Left ventricle myocardium superior (tissue), 1 donor: ENCODE measurements at places on chromosomes 5 and 9.

- DNase-seq = peak; percentile 51
Observed at GRCh38 chr9:69421908-69422801, 97.1 kb downstream of the ENTREP1 start.

- no peak for DNase-seq
Observed at GRCh38 chr5:56440871-56441740, 208.0 kb upstream of the ANKRD55 start.

- DNase-seq = no peak
Observed at GRCh38 chr5:116088062-116088461, 3.2 kb downstream of the COMMD10 start.

- DNase-seq = no peak
Observed at GRCh38 chr5:174829511-174829864, 105.1 kb downstream of the MSX2 start.

GRCh38 chr5:16061163-16061562 lies 118.4 kb downstream of the MARCHF11 start:
- no peak for DNase-seq

- no peak for DNase-seq
Observed at GRCh38 chr5:132013006-132013689, 1.7 kb upstream of the ACSL6 start.

- DNase-seq = no peak
Observed at GRCh38 chr5:139851558-139851957, 56.0 kb downstream of the PSD2 start.

- no peak for DNase-seq
Observed at GRCh38 chr9:8605096-8605495, 805.5 kb upstream of the DMAC1 start.

DNA sequence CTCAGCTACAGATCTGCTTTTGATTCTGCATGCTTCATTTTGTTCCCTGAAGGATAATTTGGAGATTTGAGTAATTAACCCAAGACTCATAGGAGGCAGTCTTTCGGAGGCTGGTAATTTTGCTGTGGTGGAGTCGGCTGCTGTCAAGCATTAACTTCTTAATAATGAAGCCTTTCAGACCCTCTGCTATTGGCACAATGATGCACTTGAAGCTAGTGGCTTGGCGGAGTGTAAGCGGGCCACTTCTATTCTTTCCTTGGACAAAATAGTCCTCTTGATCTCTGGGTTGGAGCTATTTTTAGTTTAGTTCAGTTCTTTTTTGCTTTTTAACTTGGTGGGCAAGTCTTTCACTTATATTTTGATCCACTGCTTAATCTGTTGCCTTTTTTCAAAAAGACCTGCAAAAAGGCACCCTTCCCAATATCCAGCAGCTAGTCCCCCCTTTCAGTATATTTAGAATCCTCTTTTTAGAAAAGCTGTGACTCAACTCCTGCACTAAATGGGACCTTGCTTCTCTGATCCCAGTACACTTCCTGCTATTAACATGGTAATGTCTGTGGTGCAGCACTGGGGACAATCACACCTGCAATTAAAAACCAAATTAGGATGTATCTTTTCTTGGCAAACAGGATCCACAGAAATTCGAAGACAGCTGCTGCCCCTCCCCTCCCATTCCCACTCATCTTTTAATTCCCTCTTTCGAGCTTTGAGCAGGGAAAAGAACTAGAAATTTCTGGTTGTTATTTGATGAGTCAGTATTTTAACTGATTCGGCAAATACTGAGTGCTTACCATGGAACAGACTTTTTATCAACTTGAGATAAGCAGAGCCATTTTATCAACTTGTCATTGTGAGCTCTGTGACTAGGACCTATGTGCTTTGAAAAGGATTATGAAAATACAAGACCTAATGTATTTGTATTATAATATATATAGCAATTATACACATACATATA lies 169.4 kb upstream of the ANKRD55 start:
- no peak for DNase-seq

DNA sequence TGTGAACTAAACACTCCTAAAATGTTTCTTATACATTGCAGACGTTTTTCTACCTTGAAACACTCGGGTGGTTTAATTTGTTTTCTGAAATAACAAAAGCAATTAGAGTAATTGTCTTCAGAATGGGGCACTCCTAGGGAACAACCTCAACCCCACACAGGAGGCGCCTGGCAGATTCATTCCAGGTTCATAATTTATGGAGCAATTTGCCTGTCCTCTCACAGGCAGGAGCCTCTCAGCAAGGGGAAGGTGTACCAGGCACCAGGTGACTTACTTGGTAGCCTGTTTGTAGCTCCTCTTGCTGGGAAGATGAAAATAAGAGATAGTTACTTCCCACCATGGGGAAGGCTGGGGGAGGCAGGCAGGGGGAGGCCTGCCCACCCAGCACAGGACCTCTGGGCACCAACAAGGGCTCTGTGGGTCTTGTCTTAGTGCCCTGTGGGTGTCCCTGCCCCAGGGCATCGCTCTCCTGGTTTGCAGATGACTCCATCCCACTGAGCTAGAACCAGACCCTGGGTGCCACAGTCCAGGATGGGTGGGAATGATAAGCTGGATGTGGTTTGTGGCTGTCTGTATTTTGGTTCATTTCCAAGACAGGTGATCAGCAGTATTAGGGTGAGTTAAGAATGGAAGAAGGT lies 144.4 kb downstream of the FSTL4 start:
- DNase-seq = no peak

DNA sequence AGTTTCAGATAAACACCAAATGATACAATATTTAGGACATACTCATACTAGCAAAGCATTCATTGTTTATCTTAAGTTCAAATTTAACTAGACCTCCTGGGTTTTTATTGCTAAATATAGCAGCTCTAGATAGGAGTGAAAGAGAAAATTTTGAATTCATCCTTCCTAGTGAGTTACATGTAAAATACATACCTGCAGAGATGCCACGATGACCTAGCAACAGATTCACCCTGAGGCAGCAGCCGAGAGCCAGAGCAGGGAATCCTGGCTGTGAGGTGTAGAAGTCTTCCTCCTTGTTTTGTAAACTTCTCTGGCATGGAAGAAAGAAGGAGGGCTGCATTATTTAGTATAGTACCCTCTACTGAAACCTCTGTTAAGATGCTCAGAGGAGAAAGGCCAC lies 25.9 kb upstream of the GABRP start:
- no peak for DNase-seq

DNA sequence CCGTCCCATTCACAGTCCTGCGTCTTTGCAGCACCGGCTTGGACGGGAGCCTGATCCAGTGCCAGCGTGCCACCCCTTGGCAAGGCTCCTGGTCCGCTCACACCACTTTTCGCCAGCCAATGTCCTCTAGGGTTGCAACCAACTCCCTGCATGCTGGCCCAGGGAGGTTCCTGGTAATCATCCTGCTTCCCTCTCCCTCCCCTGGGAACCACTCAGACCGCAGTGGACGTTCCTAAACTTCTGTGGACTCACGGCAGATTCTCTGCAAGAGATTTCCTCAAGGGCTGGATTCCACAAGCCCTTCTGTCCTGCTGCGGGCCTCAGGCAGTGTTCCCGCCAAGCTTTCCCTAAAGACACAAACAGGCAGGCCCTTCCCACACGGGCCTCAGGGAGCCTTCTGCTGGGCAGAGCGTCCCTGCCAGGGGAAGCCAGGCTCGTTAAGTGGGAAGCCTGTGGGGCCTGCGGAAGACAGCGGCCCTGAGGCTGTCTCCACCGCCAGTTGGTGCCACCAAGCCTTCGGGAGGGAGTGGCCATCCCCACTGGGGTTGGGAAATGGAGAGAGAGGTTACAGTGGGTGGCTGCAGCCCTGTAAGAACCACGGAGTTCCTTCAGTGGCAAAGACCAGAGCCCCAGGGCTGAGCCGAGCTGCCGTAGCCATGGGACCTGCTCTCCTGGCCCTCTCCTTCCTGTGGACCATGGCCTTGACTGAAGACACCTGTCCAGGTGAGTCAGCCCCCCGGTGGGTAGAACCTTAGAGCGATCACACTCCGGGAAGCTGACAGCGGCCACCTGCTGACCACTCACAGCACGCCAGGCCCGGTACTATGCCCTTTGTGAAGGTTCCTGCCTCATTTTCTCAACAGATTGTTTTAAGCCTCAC lies 16.4 kb upstream of the FCN2 start:
- peak; percentile 58 for DNase-seq

GRCh38 chr5:68041293-68041692 lies 174.3 kb upstream of the PIK3R1 start:
- DNase-seq = peak; percentile 35

DNA sequence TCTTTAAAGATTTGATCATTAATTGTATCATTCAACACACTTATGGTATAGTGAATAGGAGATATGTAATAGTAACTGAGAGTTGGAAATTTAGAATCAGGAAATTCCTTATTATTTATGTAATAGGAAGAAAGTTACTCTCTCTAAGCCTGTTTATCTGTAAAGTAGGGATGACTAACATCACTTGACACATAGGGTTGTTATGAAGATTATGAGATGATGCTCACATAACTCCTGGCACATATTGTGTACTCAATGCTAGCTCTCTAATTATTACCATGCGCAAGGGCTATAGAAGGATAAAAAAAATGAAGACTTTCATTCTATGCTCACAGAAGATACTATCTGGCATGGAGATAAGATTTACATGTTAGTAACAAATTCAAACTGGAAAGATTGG lies 149.9 kb downstream of the ISOC1 start:
- no peak for DNase-seq

GRCh38 chr9:79667817-79668436 lies 96.2 kb downstream of the TLE4 start:
- DNase-seq = no peak

DNA sequence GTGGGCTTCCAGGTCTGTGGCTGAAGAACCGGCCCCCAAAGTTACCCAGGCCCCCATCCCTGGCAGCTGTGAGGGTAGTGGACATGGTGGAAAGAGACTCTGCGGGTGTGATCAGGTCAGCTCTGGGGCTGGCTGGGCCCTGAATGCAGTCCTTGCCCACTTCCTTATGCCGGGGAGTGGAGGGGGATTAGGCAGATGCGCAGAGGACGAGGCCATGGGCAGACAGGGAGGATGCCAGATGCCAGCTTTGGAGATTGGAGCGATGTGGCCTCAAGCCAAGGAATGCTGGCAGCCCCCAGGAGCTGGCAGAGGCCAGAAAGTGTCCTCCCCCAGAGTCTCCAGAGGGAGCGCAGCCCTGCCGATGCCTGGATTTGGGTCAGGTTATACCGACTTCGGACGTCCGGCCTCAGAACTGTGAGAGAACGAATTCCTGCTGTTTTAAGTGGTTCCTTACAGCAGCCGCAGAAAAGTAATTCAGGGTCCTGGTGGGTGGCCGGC lies 69.8 kb downstream of the ADAMTS2 start:
- DNase-seq = peak; percentile 23

DNA sequence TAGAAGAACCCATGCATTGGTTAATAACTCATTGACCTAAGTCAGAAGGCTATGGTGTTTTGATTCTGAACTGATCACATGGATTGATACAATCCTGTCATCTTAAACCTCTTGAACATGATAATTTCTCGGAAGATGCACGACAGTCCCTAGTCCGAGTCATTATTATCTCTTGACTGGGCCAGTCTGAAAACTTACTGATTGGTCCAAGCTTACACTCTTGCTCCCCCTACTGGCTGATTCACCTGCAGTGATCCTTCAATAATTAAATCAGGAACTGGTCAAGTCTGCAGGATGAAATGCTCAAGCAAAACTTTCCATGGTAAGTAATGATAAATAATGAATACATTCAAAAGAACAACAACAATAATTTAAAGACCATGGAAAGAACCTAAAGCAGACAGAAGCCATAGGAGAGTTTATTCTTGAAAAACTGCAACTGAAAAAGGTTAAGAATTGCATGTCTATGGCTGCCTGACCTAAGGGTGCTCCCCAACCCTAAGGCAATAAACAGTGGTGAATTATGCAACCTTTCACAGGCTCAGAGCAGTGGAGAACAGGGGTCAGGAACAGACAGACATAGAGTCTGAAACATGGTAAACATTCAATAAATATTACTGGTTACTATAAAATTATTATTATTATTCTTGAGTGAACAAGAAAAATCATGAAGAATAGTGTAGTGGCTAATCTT lies 79.3 kb downstream of the BRINP1 start:
- DNase-seq = no peak

- no peak for DNase-seq
Observed at GRCh38 chr9:38059233-38059936, 9.6 kb downstream of the SHB start.

- DNase-seq = peak; percentile 37
Observed at GRCh38 chr5:112142769-112143270, 276.3 kb downstream of the EPB41L4A start.

GRCh38 chr9:129392093-129392541 lies 214.1 kb upstream of the IER5L start:
- no peak for DNase-seq

- peak; percentile 78 for DNase-seq
Observed at GRCh38 chr9:87497604-87498045, at the start of gene DAPK1. Gene DAPK1 (plus strand): TSS chr9:87497867. CDS start chr9:87499078, 1,211 bp downstream.

DNA sequence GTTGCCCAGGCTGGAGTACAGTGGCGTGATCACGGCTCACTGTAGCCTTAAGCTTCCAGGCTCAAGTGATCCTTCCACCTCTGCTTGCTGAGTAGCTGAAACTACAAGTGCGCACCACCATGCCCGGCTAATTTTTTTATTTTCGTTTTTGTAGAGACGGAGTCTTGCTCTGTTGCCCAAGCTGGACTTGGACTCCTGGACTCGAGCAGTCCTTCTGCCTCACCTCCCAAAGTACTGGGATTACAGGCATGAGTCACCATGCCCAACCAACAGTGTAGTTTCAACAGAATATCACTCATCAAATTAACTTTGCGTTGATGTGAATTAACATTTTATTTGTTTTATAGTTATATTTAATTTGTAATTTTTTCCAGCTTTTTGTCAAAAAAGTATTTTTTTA lies 45.3 kb downstream of the WDR70 start:
- DNase-seq = no peak

DNA sequence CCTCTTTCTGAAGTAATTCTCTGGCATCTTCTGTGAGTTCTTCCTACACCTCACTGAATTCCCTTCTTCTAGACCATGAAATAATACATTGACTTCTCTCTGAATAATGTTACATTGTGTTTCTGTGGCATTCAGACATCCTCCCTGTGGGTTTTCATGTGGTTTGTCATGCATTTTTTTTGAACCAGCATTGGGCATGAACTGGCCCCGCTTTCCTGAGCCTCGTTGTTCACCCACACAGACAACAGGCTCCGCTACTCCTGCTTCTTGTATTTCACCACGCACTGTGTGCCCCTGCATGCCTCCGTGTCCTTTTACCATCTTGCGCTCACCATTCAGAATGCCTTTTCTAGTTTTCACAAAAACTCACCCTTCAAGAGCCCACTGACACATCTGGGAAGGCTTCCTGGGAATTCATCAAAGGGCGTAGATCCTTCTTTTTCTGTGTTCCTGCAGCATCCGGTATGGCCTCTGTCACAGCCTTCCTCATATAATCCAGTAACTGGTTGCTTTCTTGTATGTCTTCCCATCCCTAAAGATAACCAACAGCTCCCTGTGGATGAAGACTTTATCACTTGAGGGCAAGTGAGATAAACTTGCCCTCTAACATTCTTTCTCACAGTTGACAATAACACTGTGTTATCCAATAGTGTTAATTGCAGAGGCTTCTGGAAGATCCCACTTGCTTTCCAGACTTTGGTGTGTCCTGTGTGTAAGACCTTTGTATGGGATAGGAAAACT lies 51.5 kb upstream of the ADAMTSL1 start:
- no peak for DNase-seq
